ENCODE measurements at places on chromosomes 3 and 15.

GRCh38 chr3:59731943-59732342 is 682.1 kb upstream of the CFAP20DC start:
- no peak for DNase-seq

DNA sequence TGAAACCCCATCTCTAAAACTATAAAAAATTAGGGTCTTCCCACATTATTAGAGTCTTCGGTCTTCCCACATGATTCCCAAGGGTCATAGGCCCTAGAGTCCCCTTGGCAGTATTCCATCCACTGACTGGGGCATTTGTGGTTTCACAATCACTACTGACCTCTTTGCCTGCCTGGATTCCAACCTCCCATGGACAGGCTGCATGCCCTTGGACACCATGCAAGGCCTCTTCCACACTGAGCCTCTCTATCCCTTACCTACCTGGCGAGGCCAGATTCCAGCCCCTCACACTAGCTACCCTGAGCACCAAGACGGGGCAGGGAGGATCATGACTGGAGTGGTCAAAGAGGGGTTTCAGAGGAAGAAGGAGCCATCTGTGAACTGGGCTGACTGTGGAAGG is 64.4 kb downstream of the SRGAP3 start:
- DNase-seq = no peak

- DNase-seq = no peak
Measured at GRCh38 chr15:81924729-81925128, 121.1 kb downstream of the MEX3B start.

DNA sequence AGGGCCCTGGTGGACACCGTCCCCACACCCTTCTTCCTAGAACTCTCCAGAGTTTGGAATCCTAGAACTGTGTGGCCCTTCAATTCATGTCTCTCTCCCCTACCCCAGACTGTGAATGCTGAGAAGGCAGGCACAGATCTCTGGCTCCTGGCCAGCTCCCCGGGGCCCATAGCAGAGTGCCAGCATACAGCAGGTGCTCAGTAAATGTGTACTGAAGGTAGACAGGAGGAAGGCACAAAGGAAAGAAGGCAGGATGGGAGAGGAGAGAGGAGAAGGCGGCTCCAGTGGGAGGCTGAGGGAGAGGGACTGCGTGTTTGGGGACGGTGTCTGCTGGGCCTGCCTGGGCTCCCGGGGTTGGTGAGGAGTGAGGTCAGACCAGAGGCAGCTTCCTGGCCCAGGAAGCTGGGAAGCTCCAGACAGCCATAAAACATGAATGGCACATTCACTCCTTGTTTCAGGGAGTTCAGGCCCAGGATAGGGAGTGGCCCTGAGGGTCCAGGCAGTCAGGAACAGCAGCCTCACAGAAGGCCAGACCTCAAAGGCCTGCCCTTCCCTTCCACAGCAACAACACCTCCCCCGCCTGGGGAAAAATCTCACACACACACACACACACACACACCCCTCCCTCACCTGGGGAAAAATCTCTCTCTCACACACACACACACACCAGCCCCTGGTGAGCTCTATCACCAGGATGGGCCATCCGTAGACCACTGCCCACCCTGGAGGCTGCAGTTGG is 137.1 kb upstream of the PRR20G start:
- DNase-seq = no peak

GRCh38 chr3:189841473-189842205 is 210.4 kb downstream of the TP63 start:
- no peak for DNase-seq

DNA sequence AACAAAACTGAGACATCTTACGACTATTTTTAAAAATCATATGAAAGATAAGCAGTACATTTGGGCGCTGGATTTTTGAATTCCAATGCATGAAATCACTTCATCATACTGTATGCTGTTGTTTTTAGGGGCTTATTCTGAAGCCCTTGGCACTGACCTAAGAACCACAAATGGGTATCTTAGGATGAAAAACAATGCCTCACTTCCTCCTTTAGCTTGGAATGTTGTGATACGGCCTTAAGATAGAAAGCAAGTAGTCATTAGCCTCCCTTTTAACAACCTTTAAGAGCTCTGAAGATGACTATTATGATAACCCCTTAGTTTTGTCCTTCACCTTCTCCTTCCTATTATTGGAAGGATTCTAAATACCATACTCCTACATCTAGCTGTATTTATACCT is 289.8 kb downstream of the ARPP21 start:
- DNase-seq = no peak

GRCh38 chr15:51088585-51088984 is 6.1 kb downstream of the TNFAIP8L3 start:
- DNase-seq = no peak

DNA sequence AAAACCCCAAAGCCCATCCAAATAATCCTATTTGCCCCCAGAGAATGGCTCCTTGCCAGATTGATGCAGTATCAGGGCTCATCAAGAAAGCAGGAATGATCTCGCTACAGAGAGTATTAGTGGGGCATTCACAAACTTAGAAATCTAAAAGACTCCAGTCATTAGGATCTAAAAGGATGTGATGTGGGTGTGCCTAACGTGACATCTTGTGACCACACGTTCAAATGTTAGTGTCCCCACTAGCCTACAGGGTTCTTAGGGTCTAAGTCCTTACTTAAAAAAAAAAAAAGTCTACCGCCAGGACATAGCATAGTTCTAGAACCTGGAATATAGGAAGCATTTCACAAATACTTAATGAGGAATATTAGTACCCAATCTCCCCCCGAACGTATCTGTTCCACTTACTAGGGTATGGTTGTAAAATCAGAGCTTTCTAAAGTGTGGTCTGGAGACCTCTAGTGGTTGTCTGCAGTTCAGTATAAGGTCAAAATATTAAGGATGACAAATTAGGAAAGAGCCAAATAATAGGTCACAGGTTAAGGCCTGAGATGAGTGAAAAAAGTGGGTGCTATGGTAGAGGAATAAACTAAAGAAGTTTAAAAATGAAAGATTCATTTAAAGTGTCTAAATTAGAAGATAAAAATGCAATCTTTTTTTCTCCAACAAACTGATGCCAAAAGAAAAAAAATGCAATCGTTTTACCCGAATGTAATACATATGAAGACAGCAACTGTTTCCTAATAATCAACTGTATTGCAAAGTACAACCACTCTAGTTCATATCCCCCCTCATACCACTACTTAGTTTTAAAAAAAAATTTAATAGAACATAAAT is 4.2 kb upstream of the CHRM5 start:
- DNase-seq = no peak

DNA sequence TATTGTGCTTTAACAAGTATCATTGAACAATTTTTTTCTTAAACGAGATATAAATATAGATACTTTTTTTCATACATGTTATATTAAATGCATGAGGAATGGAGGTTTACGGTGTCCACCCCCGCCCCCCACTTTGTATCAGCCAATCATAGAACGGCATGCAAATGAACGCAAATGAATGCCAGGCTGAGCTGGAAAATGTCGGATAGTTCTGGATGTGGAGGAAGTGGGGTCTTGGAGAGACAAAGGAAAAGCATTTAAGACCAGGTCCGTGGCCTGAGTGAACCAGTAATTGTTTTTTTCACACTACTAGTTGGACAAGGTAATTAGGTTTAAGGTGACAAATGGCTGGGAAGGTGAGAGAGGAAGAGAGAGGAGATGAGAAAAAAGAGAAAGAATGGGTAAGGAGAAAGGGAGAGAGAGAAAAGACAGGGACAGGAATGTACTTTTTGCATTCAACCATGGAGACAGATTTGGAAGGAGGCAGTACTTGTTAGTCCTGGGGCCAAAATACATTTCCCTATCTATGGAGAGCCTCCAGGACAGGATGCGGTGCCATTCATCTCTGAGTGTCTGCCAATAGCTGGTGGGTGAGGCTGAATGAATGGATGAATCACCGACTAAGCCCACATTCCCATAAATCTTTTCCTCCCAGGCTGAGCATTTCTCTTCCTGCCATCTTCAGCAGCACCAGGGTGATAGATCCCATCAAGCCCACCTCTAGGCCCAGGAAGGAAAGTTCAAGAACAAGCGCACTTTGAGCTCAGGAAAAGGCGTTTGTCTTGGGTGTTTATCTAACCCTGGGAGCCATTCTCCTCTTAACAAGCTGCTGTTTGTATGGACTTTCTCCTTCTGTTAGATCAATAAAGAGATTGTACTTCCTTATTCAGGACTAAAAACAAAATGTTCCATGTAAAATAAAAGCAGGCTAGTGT is 1.4 kb upstream of the RAD18 start:
- no peak for DNase-seq

- no peak for DNase-seq
Measured at GRCh38 chr3:103494011-103494410, 1059.2 kb downstream of the ZPLD1 start.

DNA sequence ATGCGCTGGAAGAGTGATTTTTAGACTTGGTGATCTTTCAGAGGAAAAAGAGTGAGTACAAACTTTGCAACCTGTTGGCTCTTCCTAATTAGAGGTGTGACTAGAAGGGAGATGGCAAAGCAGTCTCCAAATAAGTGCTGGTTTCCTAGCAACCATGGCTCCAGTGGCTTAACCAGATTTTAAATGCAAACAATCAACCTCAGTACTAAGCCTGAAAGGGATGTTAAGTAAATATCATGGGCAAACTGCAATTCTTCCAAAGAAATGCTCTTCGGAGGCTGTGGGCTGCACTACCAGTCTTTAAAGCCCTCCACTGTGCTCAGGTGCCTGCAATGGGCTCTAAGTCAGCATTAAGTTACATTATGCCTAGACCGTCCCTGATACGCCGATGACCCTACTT is 678.1 kb upstream of the CCDC54 start:
- DNase-seq = no peak

- no peak for DNase-seq
Measured at GRCh38 chr3:132966374-132966773, 71.8 kb upstream of the TMEM108 start.

DNA sequence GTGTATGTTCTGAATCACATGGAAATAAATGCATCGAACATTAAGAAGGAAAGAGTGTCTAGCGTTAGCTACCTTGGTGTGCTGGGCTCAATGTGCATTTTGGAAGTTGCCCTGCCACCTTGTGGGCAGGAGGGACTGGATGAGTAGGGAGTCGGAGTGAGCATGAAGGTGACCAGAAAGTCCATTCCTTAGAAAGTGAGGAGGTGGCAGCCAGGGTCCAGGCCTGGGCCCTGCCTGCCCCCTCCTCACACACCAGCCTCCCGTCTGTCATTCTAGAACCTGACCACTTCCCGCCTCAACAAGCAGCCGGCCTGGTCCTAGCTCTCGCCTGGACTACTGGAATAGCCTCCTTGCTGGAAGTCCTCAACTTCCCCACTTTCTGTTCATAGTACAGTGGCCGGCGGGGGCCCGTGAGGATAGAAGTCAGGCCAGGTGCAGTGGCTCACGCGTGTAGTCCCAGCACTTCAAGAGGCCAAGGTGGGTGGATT is 10.2 kb upstream of the GATA2 start:
- no peak for DNase-seq

DNA sequence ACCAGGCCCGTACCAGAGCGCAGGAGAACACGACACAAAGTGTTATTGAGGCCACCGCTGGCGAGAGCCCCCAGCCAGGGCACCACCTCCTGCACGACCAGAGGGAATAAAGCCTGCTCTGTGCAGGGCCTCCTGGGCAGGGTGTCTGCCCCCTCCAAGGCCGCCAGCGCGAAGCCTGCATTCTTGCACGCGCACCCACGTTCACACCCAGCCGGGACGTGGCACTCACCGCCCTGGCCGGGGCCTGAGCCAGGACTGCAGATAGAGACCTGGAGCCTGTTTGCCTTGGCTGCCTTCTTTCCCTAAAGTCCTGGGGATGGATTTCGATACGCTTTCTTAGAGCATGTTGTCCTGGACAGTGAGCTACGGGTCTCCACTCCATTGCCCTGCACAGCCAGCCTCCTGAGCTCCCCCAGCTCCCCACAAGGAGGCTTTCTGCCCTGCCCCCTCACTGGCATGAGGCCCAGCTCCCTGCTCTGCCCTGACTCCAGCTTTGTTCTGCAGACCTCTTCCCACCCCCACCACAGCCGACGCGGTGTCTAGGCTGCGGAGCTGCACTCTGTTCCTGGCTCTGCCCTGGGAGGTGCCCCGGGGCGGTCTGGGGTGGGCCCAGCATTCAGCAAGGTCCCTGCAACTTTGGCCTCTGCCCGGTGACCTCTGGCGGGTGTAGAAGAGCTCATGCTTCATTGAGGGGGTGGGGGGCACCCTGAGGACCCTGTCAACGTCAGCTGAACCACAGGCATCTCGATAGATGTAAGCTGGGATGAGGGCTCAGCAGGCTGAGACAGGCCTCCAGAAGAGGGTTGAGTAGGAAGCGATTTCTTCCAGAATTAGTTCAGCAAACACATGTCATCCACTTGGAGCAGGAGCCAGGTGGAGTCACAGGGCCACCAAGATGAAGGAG is 145.0 kb downstream of the LRRK1 start:
- DNase-seq = no peak

DNA sequence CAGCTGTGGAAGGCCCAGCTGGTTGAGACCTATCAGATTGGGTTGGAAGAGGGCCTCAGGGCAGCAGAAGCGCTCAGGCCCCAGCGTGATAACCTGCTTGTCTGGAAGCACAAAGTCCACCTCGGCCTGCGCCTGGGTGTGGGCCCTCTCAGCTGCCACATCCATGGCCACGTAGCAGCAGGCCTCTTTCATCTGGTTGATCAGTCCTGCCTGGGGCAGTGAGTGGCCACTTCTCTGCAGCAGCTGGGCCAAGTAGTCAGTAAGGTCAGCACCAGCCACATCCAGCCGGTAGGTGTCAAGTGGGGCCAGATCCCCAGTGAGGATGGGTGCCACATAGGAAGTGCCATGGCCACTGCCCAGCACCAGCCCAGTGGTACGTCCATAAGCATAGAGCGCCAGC is 3.9 kb upstream of the CAMKV start:
- DNase-seq = no peak

DNA sequence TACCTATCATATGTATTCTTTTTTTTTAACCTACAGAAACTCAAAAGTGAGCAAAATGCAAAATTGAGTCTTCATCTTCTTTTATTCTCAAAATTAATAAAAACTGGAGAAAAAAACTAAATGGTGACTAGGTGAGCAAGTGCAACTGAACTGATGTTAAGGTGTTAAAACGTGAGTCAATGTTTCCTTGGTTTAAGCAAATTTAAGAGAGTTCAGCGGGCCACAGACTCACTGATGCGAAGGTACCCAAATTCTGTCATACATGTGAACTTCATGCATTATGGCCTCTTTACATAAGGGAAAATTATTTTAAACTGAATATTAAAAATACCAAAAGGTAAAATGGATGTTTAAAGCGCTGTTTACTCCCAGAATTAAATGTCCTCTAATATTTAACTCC is 206.6 kb downstream of the FOXP1 start:
- DNase-seq = no peak

- no peak for DNase-seq
Measured at GRCh38 chr3:34207806-34208205, 409.4 kb downstream of the PDCD6IP start.

GRCh38 chr3:189269365-189269764 is 97.6 kb downstream of the TPRG1 start:
- DNase-seq = no peak

DNA sequence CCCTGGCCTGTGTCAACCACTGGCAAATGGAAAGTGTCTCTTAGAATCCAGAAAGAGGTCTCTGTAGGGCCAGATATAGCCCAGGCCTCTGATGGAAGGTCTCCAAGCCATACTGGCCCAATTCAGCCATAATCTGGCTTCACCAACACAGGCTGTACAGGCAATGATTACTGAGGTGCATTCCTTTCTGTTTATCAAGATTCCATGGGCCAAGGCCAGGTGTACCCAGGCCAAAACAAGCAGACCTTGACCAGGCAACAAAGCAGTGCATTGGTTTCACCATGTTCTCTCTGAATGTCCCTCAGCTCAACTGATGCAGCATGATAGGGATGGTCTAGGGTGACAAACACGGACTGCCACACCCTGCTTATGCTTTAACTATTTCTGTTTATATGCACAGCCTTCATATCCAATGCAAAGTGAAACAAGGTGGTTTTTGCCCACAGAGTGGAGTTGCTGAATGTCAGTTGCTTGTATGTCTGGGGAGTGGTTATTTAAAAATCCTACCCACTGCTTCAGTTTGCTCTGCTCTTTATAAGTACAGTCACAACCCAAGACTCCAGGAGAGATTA is 25.2 kb downstream of the CCNL1 start:
- DNase-seq = no peak
